ENCODE measurements at places on chromosomes 6 and 20.

GRCh38 chr6:131177996-131178395 is 42.7 kb downstream of the AKAP7 start:
- DNase-seq: no peak

DNA sequence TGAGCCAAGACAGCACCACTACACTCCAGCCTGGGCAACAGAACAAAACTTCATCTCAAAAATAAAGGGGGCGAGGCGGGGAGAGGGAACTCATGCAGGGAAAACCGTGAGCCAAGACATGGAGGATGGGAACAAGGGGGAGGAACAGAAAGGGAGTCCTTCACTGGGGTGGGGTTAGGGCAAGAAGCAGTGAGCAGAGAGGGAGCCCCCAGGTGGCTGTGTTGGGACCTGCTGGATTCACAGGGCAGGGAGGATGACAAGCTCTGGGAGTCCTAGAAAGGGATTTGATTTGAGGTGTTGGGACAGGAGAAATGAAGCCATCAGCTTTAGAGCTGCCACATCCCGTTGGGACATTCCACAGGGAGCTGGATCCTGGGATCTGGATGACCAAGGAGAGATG is 90.6 kb upstream of the TOP1 start:
- DNase-seq: no peak

DNA sequence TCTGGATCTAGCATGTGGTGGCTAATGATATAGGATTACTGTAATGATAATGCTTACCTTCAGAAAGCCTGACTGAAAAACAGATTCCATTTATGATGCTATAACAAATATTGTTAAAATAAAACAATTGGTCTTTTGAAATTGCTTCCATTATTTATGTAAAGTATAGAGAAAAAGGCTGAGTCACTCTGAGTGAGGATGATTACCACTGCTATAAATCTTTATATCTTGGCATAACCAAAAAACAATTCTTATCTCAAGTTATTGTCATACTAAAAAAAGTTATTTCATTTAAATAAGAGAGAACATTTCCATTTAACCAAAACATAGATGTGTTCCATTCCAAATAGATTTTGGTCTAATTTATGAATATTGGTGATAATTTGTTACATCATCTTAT is 53.0 kb upstream of the DST start:
- DNase-seq: no peak

GRCh38 chr20:25006431-25007167 is 14.0 kb upstream of the APMAP start:
- DNase-seq: no peak

GRCh38 chr6:170286246-170286933 is 4.5 kb downstream of the DLL1 start:
- DNase-seq: no peak

DNA sequence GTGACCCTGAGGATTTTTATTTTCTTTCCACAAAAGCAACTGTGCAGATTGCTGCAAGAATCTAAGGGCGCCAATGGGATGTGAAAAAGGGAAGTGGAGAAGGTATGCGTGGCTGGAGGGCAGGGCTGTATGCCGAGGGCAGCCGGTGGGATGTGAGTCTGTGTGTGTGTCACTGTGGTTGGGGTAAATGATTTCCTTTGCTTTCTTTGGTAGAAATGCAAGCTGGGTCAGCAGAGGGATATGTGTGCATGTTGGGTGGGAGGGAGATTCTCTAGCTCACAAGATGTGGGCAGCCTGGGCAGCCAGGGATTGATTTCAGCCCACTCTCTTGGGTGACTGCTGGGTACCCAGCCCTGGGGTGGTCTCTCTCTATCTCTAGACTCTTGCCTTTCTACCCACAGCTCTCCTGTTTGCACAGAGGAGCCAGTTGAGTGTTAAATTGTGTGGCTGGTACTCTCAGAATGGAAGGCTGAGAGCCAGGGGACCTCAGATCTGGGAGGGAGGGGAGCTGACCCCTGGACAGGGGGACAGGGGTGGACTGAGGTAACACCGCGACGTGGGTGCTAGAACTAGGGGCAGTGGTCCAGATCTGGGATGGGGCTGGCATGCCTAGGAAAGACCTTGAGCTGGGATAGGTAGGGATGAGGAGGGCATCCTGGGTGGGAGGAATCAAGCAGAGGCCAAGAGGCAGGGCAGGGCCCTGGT is 136.8 kb upstream of the RNF24 start:
- DNase-seq: no peak

GRCh38 chr6:51116723-51117122 is 298.1 kb downstream of the TFAP2B start:
- no peak for DNase-seq

GRCh38 chr20:3783511-3784195 is 2.4 kb upstream of the SPEF1 start:
- DNase-seq: no peak

- no peak for DNase-seq
Measured at GRCh38 chr6:154996841-154997311, 1.8 kb downstream of the TIAM2 start.

DNA sequence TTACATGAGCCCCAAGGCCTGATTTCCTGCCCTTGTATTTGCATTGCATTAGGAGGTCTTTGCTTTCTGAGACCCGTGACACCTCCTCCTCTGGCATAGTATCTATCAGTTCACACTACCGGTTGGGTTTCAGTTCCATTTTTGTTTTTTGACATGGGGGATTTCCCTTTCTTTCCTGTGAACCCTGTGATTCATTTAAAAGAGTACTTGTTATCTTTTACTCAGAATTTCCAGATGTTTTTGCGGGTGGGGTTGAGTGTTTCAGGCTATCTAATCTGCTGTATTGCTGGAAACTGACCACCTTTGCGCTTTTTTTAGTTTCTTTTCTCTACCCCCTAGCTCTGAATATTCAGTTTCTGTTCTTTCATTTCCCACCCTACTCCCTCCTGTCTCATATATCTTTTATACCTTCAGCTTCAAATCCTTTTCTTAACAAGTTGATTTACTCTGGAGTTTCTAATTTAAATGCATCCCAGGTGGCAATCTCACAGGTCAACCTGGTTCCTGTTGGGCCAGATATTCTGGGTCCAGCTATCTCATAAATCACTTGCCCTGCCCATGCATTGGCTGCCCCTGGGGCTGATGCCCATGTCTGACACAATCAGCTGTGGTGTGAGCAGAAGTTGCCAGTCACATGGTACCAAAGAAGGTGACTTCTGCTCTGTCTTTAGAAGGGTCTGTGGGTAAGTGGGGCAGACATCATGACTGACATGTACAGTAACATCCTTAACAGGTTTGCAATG is 14.3 kb upstream of the NCOA3 start:
- peak; percentile 69 for DNase-seq

GRCh38 chr20:52958211-52958610 is 13.9 kb upstream of the TSHZ2 start:
- DNase-seq: no peak
